Activated CD8-positive, alpha-beta T cell treated with anti-CD3 and anti-CD28 coated beads for 36 hours (primary cell): ENCODE measurements at places on chromosomes 16 and 17. TPM values are rescaled to one million over a fixed set of nuclear protein-coding genes. Genes with fewer than 3 reads are reported as not detected.

PSMC3IP gene
- 18.1 TPM for total RNA-seq

TUBB3 gene
- 1.2 TPM for total RNA-seq

ZNF668 gene
- 18.8 TPM for total RNA-seq

SCIMP gene
- 0.13 TPM for total RNA-seq

ZC3H7A gene
- total RNA-seq = 67.8 TPM
